EL (cell line): ENCODE measurements at places on chromosomes 5 and 9.

DNA sequence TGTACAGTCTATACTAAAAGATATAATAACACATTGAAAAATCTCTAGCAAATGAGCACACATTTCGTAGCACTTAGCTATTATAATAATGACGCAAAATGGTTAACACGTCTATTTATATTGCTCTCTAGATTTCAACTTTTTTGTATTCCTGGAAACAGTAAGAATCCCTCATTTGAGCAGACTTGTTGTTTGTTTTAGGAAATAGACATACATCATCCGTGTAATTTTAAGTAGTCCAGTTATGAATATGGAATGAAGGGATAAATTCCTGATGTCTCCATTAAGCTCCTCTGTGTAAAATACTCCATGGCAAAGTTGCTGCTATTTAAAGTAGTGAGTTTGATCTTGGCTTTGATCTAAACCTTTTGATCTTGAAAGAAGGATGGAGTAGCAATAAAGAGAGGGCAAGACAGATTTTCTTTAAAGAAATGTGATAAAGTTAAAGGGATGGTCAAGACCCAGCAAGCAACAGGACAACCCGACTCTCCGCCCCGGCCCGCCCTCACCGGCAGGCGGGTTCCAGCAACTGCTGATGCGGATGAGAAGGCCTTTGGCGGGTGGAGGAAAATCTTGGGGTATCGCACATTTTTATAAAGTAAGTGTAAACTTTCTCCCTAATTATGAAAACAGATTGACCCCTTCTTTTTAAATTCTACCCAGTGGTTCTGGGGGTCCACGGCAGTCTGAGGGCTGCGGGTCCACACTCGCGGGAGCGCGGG, 277.4 kb downstream of the AOPEP start:
- peak; percentile 58 for DNase-seq

- DNase-seq, result peak; percentile 90
Observed at GRCh38 chr5:149618581-149619248, 37.4 kb downstream of the ARHGEF37 start.

DNA sequence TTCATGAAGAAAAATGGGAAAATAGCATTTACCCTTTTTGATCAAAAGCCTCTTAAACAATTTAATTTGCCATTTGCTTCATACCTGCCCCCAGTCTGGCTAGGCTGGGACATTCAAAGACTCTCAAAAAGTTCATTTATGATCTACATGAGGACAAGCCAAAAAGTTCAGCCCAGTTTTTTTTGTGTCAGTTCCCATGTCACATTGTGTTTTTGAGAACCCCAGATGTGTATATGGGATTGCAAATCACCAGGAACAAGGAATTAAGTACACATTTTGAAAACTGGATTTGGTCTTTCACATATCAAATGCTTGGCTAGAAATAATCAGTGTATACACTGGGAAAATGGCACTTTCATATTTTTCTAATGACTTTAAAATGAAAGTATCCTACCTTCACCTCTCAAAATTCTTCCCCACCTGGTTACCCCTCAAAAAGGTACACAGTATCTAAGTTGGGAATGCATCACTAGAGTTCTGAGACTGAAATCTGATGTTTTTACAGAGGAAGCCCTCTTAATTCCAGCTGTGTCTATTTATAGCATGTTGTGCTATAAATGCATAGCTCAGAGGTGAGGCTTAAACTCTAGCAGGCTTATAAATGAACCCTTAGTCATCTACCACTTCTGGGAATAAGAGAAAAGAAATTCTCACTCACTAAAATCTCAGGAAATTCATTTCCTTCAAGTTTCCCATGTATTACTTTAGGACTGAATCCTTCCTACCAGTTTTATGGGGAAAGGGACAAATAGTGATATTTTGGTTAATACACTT, 9.3 kb downstream of the STOM start:
- DNase-seq, result peak; percentile 84

DNA sequence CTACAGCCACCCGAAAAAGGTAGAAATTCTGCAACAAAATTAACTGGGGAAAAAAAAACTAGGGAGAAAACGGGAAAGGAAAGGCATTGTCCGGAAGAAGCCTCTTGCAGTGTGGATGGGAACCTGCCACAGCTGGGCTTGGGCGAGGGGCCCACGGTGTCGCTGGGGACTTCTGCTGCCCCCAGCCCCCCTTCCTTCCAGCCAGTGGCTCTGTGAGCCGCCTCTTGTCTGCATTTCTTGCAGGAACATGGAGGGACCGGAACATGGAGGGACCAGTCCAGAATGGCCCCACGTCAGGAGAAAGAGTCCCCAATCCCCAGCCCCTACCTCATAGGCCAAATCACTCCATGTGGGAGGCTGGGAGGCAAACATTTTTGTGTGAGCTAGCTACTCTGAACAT, 36.9 kb upstream of the EXOC3 start:
- DNase-seq, result no peak

GRCh38 chr5:17412760-17413671, 85.0 kb upstream of the TAF11L2 start:
- DNase-seq, result no peak

- peak; percentile 41 for DNase-seq
Observed at GRCh38 chr9:4678679-4679267, 596 bp upstream of the CDC37L1 start.

DNA sequence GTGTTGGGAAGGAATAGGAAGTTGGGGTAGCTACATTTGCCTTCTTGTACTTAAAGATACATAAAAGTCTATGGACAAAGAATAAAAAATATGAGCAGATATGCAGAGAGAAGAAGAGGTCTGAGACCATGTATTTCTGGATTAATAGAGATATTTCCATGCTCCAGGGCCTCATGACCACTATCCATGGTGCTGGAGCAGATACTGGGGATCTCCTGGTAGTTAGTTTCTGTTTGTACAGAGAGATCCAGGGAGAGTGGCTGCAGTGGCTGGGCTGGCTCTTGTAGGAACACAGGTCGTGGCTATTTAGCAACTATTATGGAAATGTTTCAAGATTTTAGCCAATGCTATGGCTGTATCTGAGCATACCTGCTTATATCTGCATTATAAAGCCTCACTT, 184.2 kb upstream of the TMEM161B start:
- DNase-seq, result peak; percentile 1

- DNase-seq, result no peak
Observed at GRCh38 chr9:92961627-92962302, 14.4 kb downstream of the FGD3 start.

DNA sequence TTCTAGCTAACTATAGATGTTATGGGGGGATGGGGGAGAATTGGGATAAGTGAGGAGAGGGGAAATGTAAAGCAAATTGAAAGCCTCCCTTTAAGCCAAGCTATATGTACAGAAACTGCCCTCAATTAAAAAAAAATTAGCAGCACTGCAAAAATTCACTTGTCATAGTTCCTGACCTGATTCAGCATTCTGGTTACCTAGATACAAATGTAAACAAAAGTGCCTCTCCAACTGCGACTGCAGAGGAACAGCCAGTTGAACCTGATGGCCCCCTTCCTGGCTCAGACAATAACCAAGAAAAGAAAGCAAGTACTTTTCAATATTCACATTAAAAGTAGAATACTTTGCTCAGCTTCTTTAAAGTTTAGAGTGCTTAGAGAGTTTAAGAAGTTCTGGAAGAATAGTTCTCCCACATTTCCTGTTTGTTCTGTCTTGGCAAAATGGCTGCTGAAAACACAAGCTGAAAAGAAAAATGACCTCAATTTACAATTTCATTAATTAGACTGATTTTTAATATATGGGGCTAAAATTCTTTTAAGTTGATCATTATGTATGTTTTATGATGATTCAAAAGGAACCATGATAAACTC, 1.5 kb downstream of the FAM81B start:
- DNase-seq, result peak; percentile 4

GRCh38 chr9:94135222-94135621, 51.0 kb downstream of the PTPDC1 start:
- DNase-seq, result peak; percentile 73

- no peak for DNase-seq
Observed at GRCh38 chr9:35650341-35651158, at the start of gene SIT1. TSS of gene SIT1 (minus strand) at chr9:35650931. CDS start at chr9:35650853, 78 bp downstream.

GRCh38 chr9:12964271-12964670, 189.5 kb downstream of the LURAP1L start:
- no peak for DNase-seq

DNA sequence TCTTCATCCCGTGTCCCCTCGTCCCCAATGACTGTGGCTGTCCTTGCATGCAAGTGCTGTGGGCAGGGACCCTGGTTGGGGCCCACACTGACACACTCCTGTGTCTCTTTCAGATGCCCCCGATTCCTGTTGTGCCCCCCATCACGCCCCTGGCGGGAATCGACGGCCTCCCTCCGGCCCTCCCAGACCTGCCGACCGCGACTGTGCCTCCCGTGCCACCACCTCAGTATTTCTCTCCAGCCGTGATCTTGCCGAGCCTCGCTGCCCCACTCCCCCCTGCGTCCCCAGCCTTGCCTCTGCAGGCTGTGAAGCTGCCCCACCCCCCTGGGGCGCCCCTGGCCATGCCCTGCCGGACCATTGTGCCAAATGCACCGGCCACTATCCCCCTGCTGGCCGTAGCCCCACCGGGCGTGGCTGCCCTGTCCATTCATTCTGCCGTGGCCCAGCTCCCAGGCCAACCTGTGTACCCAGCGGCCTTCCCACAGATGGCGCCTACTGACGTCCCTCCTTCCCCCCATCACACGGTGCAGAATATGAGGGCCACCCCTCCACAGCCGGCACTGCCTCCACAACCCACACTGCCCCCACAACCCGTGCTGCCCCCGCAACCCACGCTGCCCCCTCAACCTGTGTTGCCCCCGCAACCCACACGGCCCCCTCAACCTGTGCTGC, 75.0 kb downstream of the WNK2 start:
- no peak for DNase-seq

DNA sequence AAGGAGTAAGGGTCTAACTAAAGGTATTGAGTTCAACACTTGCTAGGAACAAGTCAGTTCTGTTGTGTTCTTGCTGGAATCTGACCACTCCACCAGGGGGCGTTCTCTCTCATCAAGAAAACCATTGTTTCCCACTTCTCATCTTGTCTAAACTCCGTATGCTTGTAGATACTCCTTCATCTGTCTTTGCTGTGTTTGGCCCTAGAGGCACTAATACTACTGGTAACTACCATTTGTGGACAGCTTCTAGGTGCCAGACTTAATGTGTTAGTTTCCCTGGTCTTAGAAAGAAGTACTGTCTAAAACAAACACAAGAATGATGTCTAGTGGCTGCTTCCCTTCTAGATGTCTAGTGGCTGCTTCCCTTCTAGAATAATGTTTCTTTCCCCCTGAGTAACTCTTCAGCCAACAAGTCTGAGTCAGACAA, 18.7 kb upstream of the PTPDC1 start:
- DNase-seq, result peak; percentile 79

- DNase-seq, result no peak
Observed at GRCh38 chr5:106205916-106206571, 1464.7 kb downstream of the EFNA5 start.

- no peak for DNase-seq
Observed at GRCh38 chr9:88724331-88724730, 189.4 kb downstream of the NXNL2 start.

GRCh38 chr9:2459756-2460155, 161.8 kb upstream of the VLDLR start:
- DNase-seq, result no peak

DNA sequence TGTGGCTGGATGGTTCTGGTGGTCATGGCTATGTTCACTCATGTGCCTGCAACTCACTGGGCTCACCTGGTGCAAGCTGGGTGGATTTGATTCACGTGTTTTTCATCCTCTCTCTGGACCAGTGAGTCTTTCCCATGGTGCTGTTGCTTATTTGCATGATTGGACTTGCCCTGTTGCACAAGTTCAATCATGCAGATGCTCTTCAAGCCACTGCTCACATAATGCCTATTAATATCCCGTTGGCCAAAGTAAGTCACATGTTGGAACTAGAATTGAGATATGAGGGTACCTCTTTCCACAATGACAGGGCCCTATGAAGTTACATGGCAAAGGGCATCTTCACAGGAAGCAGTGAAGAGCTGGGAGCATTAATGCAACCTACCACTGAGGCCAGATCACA, 26.5 kb upstream of the MROH2B start:
- no peak for DNase-seq

DNA sequence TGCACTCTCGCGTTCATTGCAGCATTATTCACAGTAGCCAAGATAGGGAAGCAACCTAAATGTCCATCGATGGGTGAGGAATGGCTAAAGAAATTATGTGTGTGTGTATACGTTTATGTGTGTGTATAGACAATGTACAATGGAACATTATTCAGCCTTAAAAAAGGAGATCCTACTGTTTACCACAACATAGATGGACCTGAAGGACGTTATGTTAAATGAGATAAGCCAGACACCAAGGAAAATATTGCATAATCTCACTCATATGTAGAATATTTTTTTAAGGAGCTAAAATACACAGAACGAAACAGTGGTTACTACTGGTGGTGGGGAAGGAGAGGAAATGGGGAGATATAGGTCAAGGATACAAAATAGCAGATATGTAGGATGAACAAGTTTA, 2.4 kb downstream of the KIF2A start:
- no peak for DNase-seq

DNA sequence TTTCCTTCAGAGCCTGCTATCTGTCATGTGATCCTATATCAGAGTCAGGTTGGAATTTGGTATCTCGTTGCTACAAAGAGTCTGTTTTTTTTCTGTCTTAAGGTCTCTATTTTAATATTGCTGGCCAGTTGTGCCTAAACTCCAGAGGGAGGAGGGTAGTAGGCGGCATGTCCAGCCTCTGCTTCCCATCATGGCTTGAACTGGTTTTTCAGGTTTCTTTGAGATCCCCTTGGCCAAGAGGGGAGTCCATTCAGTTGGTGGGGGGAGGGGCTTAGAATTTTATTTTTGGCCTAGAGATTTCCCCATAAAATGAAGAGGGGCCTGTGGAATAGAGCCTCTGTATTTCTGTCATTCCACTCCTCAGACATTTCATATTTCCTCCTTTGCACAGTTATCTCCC, 15.4 kb upstream of the ZNF354C start:
- no peak for DNase-seq
